Bladder microvascular endothelial cell (primary cell): ENCODE measurements at places on chromosomes 16 and 17. TPM values are rescaled to one million over a fixed set of nuclear protein-coding genes. Genes with fewer than 3 reads are reported as not detected.

CHP2 gene
- not detected in 2 replicates for total RNA-seq

C16orf46 gene
- 0.16 TPM in 1 of 2 replicates, not detected in the other for total RNA-seq

SERPINF2 gene
- 0.49 TPM in 1 of 2 replicates, not detected in the other for total RNA-seq

SLC5A10 gene
- under 0.01 TPM in 1 of 2 replicates, not detected in the other for total RNA-seq

PRSS21 gene
- total RNA-seq = 0.32 and 1.7 TPM in 2 replicates

MC1R gene
- total RNA-seq = 0.97 and 2.1 TPM in 2 replicates

ACAP1 gene
- not detected in 2 replicates for total RNA-seq

GALK1 gene
- 57.1 and 85.5 TPM in 2 replicates for total RNA-seq

CCDC200 gene
- not detected in 2 replicates for total RNA-seq

ERBB2 gene
- 8.1 and 9.2 TPM in 2 replicates for total RNA-seq

USP43 gene
- total RNA-seq = 0.16 TPM in 1 of 2 replicates, not detected in the other

TPSG1 gene
- not detected in 2 replicates for total RNA-seq

AARSD1 gene
- total RNA-seq = 14.4 and 18.0 TPM in 2 replicates

KRTAP4-4 gene
- total RNA-seq = not detected in 2 replicates

PRDM7 gene
- not detected in 2 replicates for total RNA-seq

SGCA gene
- not detected in 2 replicates for total RNA-seq

SEPHS2 gene
- total RNA-seq = 11.2 and 18.0 TPM in 2 replicates

KRTAP1-5 gene
- total RNA-seq = not detected in 2 replicates

SPPL2C gene
- total RNA-seq = not detected in 2 replicates

GAST gene
- total RNA-seq = not detected in 2 replicates

KRT23 gene
- total RNA-seq = 1.1 TPM in 1 of 2 replicates, not detected in the other

SULT1A1 gene
- 0.76 and 0.97 TPM in 2 replicates for total RNA-seq

SPECC1 gene
- total RNA-seq = 1.3 and 1.4 TPM in 2 replicates

NT5C3B gene
- 63.3 and 72.2 TPM in 2 replicates for total RNA-seq

SMIM22 gene
- total RNA-seq = not detected in 2 replicates

CCL16 gene
- total RNA-seq = 0.65 TPM in 1 of 2 replicates, not detected in the other

CBFB gene
- total RNA-seq = 70.4 and 113 TPM in 2 replicates

EMC6 gene
- 12.8 and 16.4 TPM in 2 replicates for total RNA-seq

STH gene
- not detected in 2 replicates for total RNA-seq
